ENCODE measurements at places on chromosomes 4 and X. TPM values are rescaled to one million over a fixed set of nuclear protein-coding genes. Genes with fewer than 3 reads are reported as not detected.

GRCh38 chr4:140595065-140595464 is 26.3 kb upstream of the UCP1 start:
- H3K36me3 ChIP-seq: no peaks in the 10 kb centered on the region
- no peaks in the 10 kb centered on the region for H3K27me3 ChIP-seq
- H3K4me1 ChIP-seq: no peaks in the 10 kb centered on the region
- H3K4me3 ChIP-seq: no peak overlapping the region

DNA sequence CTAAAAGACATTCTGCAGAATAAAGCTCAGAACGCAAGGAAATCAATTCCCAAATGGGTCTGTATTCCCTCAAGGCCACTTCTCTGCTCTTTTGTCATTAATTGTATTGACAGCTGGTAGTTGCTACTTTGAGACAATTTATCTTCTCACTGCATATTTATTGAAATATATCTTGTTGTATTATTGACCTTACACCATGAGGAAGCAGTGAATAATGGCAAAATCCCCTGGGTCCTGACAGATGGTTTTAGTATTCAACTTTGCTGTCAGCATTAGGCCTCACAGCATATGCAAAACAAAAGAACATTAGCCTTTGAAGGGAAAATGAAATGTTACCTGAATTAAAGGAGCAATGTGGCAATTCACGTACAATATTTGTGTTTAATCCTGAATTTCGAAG is 406.1 kb upstream of the TRAM1L1 start:
- no peak overlapping the region for H3K4me3 ChIP-seq
- H3K27ac ChIP-seq: no peak overlapping the region
- no peaks in the 10 kb centered on the region for H3K36me3 ChIP-seq

DNA sequence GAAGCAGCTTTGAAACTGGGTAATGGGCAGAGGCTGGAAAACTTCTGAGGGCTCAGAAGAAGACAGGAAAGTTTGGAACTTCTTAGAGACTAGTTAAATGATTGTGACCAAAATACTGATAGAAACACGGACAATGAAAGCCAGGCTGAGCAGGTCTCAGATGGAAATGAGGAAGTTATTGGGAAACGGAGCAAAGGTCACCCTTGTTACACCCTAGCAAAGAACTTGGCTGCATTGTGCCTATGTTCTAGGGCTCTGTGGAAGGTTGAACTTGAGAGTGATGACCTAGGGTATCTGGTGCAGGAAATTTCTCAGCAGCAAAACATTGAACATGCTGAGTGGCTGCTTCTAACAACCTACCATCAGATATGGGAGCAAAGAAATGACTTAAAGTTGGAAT is 50.8 kb upstream of the FBXW7 start:
- H3K36me3 ChIP-seq: no peaks in the 10 kb centered on the region
- peak; percentile 49 for DNase-seq
- H3K27me3 ChIP-seq: no peaks in the 10 kb centered on the region
- H3K27ac ChIP-seq: no peak overlapping the region

GRCh38 chr4:41396214-41396613 is 139.5 kb downstream of the UCHL1 start:
- no peak overlapping the region for H3K27ac ChIP-seq
- H3K36me3 ChIP-seq: no peaks in the 10 kb centered on the region
- no peak for DNase-seq

GRCh38 chrX:50988649-50989048 is 78.1 kb downstream of the BMP15 start:
- H3K27ac ChIP-seq: no peak overlapping the region
- DNase-seq: peak; percentile 22

DNA sequence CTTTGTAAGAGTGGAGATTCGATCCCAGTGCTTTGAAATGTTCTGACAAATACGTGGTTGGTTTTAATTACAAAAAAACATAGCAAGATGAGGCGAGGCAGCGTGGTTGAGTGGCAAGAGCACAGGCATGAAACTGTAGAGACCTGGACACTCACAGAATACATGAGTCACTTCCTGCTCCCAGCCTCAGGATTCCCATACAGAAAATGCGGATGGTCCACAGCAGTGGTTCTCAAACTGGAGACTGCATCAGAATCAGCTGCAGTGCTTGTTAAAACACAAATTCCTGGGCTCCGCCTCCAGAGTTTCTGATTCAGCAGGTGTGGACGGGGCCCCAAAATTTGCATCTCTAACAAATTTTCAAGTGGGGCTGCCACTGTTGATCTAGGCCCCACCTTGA is 10.1 kb downstream of the OTOP1 start:
- H3K4me1 ChIP-seq: no peaks in the 10 kb centered on the region
- H3K4me3 ChIP-seq: no peak overlapping the region
- no peaks in the 10 kb centered on the region for H3K27me3 ChIP-seq
- DNase-seq: no peak

DNA sequence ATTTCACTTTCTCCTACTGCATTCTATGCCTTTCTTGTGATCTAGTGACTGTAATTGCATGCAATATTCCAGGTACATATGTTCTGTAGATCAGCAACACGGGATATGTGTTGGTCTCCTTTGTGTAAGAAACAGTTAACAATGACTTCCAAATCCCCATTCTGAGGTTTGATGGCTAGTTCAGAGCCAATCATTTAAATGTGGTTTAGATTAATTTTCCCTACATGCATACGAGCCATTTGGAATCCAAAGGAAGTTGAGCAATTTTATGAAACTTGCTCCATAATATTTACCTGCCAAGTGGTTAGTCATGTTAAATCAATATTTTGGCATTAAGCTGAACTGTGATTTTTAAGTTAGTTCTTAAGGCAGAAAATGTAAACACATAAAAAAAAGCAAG is 172.8 kb upstream of the DCAF12L2 start:
- DNase-seq: no peak
- H3K27me3 ChIP-seq: no peaks in the 10 kb centered on the region
- H3K4me3 ChIP-seq: no peak overlapping the region
- H3K27ac ChIP-seq: no peak overlapping the region
- no peaks in the 10 kb centered on the region for H3K4me1 ChIP-seq

GRCh38 chrX:109934434-109934833 is 68.5 kb upstream of the TMEM164 start:
- DNase-seq: no peak
- H3K4me1 ChIP-seq: no peaks in the 10 kb centered on the region
- H3K27ac ChIP-seq: no peak overlapping the region
- peaks cover 6% of the 10 kb centered on the region for H3K27me3 ChIP-seq

GRCh38 chrX:105226499-105226898 is 6.0 kb upstream of the TEX13A start:
- no peaks in the 10 kb centered on the region for H3K4me1 ChIP-seq
- no peaks in the 10 kb centered on the region for H3K27me3 ChIP-seq
- DNase-seq: no peak
- H3K36me3 ChIP-seq: no peaks in the 10 kb centered on the region

DNA sequence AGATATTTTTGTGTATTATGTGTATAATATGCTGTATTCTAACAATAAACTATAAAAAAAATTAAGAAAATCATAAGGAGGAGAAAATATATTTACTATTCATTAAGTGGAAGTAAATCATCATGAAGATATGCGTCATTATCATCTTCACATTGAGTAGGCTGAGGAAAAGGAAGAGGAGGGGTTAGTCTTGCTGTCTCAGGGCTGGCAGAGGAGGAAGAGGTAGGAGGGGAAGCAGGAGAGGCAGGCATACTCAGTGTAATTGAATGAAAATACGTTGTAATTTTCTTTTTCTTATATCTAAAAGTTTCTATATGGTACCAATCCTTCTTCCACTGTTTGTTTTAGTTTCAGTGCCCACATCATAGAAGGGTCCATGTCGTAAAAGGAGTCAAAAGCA is 9.8 kb upstream of the TMEM185A start:
- no peaks in the 10 kb centered on the region for H3K4me1 ChIP-seq
- no peaks in the 10 kb centered on the region for H3K36me3 ChIP-seq
- no peaks in the 10 kb centered on the region for H3K27me3 ChIP-seq
- no peak overlapping the region for H3K27ac ChIP-seq
- H3K4me3 ChIP-seq: no peak overlapping the region

DNA sequence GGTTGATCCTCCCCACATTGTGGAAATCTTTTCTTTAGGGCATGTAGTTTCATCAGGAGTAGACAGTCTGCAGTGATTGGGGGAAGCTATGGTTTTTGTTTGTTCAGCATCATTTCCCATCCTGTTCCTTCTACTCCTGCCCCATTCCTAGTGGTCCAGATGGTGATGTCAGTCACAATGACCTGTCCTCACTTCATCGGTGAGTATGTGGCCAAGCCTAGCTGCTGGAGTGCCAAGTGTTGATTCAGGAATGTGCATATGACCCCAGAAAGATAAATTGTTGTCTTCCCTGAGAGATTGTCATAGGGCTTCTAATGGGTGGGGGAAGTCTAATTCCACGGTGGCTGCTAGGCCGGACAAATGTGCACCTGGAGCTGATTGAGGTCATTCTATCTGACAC is 130.6 kb upstream of the FAT1 start:
- H3K27me3 ChIP-seq: no peaks in the 10 kb centered on the region
- no peak for DNase-seq
- no peaks in the 10 kb centered on the region for H3K4me1 ChIP-seq

DNA sequence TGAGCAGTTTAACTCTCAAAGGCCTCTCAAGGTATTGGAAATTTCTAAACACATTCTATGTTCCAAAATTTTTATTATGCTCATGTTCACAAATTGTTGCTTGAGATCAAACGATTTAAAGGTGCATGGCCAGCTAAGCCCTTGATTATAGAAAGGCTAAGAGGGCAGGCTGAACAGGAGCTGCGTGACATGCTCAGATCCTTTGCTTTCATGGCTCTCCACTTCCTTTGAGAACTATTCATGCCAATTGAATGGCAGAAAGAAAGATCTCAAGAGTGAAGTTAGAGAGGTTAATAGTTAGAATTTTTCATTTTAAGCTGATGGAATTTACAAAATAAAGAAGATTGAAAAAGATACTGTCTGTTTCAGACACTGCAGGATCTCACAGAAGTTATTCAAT is 594 bp downstream of the LRIT3 start:
- H3K36me3 ChIP-seq: no peaks in the 10 kb centered on the region
- no peaks in the 10 kb centered on the region for H3K27me3 ChIP-seq
- H3K4me1 ChIP-seq: no peaks in the 10 kb centered on the region

- no peaks in the 10 kb centered on the region for H3K36me3 ChIP-seq
- DNase-seq: no peak
- H3K27me3 ChIP-seq: no peaks in the 10 kb centered on the region
- no peaks in the 10 kb centered on the region for H3K4me1 ChIP-seq
These were observed 463.4 kb upstream of the GRID2 start for GRCh38 chr4:91840359-91840758.

GRCh38 chrX:138765051-138765450 is 53.5 kb upstream of the FGF13 start:
- H3K4me1 ChIP-seq: no peaks in the 10 kb centered on the region
- H3K27me3 ChIP-seq: no peaks in the 10 kb centered on the region
- no peak overlapping the region for H3K27ac ChIP-seq
- H3K4me3 ChIP-seq: no peak overlapping the region
- DNase-seq: no peak

- peak overlapping the region; percentile 20 for H3K27ac ChIP-seq
- peak; percentile 64 for DNase-seq
- H3K4me1 ChIP-seq: no peaks in the 10 kb centered on the region
- H3K36me3 ChIP-seq: no peaks in the 10 kb centered on the region
These were observed 20.5 kb upstream of the ZNF81 start for GRCh38 chrX:47815901-47816845.

DNA sequence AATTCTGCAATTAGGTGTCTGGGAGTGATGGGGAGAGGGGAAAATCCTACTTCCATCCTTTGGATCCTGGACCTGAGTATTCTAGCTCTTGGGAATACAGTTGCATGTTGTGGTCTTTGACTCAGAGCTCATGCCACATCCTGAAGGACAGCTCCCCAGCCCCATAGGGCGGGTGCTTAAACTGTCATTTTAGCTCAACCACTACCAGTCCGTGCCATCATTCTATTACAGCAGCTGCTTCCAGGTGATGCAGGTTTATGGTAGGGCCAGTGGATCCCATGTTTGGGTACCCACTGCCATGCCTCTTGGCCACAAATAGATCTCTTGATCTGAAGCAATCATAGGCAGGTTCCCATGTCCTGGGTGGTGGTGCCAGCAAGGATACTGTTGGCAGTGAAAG is 34.7 kb downstream of the CCKAR start:
- H3K4me3 ChIP-seq: no peak overlapping the region
- no peak overlapping the region for H3K27ac ChIP-seq
- no peaks in the 10 kb centered on the region for H3K4me1 ChIP-seq

DNA sequence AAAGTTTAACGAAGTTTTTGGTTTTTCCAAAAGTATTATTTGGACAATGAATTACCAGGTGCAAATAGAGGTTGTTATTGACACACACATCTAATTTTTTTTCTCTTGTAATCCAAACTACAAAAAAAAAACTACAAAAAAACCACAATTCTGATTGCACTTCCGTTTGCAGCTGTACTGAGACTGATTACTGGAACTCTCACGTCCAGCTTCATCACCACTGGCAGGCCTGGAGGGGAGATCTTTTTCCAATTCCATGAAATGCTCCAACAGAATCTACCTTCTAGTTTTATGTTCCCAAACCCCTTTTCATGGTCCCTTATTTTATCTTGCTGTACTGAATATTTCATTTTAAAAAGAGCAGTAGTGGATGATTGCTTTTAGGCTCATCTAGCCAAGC is 1118.3 kb downstream of the C4orf33 start:
- H3K27me3 ChIP-seq: no peaks in the 10 kb centered on the region
- H3K4me1 ChIP-seq: no peaks in the 10 kb centered on the region

DNA sequence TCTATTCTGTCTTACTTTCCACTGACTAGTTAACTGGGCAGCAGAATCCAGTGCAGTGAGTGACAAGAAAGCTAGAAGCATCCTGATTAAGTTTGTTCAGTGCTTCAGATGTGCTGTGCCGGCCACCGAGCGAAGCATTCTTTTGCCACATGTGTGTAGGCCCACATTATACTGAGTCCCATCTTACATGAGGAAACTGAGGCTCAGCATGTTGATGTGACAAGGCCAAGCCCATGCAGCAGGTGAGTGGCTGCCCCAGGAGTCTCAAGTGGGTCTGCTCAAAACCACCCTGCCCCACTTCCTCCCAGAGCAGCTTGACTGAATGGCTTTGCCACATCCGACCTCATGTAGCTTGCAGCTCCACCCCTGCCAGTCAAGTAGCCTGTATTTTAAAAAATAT is 50.5 kb downstream of the RHOH start:
- H3K27ac ChIP-seq: no peak overlapping the region
- no peak for DNase-seq
- H3K4me1 ChIP-seq: no peaks in the 10 kb centered on the region
- H3K4me3 ChIP-seq: no peak overlapping the region
- no peaks in the 10 kb centered on the region for H3K27me3 ChIP-seq

GRCh38 chr4:100790836-100791615 is 273.2 kb upstream of the EMCN start:
- DNase-seq: no peak
- H3K27me3 ChIP-seq: no peaks in the 10 kb centered on the region
- H3K27ac ChIP-seq: no peak overlapping the region
- no peak overlapping the region for H3K4me3 ChIP-seq

Gene GNRHR
- not detected for total RNA-seq

Gene SPP1
- 11.6 TPM for total RNA-seq

Gene XAGE1A
- not detected for total RNA-seq

Gene AMOT
- total RNA-seq: 24.2 TPM

Gene ARFIP1
- total RNA-seq: 55.9 TPM

Gene TREX2
- total RNA-seq: not detected

Gene FAAH2
- 5.6 TPM for total RNA-seq

Gene MAPK10
- total RNA-seq: 4.4 TPM

Gene NLGN3
- total RNA-seq: 0.67 TPM

Gene EDA
- 1.9 TPM for total RNA-seq
